ENCODE measurements at places on chromosomes 4 and X. TPM values are rescaled to one million over a fixed set of nuclear protein-coding genes. Genes with fewer than 3 reads are reported as not detected.

F9 gene
- total RNA-seq, result not detected

EGFL6 gene
- 36.0 TPM for total RNA-seq

PF4V1 gene
- not detected for total RNA-seq

ACTRT1 gene
- total RNA-seq, result not detected

FAM120C gene
- 6.3 TPM for total RNA-seq

DIPK2B gene
- total RNA-seq, result 10.4 TPM

MAGEB2 gene
- not detected for total RNA-seq

ASB11 gene
- 15.1 TPM for total RNA-seq

Measured in skeletal muscle tissue (tissue), 5 donors.